CD4-positive, alpha-beta memory T cell (primary cell): ENCODE measurements at places on chromosomes 5 and 9.

GRCh38 chr9:94639999-94640376, 670 bp upstream of the FBP1 start:
- DNase-seq, result no peak

GRCh38 chr9:82191082-82191770, 202.7 kb downstream of the SPATA31D1 start:
- no peak for DNase-seq

DNA sequence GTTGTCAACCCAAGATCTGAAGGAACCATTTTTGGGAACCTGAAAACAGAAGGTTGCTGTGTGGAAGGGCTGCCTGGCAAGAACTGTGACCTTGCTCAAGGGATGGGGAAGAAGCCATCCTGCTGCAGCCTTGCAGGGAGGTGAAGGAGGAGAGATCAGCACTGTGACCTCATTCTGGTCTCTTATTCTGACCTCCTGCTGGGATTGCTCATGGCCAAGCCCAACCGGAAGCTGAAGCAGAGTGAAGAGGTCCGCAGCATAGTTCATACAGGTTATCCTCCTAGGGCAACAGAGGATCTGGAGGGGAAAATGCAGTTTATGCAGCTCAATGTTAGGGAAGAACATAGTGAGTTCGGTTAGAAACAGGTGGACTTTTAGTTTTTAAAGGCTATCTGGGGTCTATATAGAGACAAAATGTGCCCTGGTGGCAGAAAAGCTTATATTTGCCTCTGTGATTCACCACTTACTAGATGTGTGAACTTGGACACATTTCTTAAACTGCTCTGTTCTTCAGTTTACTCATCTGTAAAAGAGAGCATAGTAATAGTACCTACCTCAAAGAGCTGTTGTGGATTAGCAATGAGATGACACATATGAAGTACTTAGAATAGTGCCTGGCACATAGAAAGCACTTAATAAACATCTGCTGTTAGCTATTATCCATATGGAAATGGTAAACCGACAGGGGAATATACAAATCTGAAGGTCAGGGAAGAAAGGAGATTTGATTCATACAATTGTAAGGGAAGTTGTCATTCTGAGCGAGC, 57.9 kb upstream of the BNC2 start:
- DNase-seq, result no peak

DNA sequence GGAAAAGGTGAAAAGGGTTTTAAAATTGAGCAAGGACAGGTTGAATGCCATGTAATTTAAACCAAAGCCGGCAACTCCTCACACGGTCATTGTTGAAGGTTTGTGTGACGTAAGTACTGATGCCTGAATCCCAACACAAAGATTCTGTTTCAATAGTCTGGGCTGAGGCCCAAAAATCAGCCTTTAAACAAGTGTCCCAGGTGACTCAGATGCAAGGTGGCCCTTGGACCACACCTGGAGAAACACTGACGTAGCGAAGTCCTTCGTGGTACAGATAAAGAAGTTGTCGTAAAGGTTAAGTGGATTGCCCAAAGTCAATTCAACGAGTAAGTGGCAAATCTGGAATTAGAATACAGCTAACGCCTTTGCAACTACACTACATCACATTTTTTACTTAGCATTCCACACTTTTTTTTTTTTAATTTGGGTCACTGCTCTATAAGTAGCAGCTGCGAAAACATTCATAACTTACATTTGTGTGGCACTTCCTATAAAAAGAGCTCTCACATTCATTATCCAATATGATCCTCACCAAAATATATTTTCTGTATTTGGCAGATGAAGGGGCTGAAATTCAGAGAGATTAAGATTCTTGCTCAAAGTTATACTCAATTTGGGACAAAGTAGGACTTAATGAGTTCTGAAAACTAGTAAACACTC, 111.3 kb downstream of the LPAR1 start:
- no peak for DNase-seq

- DNase-seq, result no peak
These were observed 483.7 kb upstream of the RIOK2 start for GRCh38 chr5:97666783-97667182.

- DNase-seq, result peak; percentile 57
These were observed 10.6 kb upstream of the P4HA2 start for GRCh38 chr5:132238169-132238744.

DNA sequence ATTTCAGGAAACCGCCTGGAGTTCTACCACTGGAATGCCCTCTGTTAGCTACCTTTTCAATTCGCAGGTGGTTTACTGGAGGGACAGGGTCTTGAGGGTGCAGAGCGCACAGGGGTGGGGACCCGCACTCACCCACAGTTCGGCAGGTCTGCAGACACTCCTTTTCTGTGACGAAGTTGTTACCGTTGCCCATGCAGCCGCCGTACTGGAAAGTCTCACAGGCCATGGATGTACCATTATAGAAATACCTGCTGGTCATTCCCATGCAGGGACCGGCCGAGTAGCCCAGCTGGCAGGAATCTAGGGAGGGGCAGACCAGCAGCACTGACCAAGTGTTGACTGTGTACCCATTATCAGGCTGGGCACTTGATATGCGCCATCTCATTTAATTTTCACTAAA, 16.8 kb downstream of the AMBP start:
- no peak for DNase-seq

DNA sequence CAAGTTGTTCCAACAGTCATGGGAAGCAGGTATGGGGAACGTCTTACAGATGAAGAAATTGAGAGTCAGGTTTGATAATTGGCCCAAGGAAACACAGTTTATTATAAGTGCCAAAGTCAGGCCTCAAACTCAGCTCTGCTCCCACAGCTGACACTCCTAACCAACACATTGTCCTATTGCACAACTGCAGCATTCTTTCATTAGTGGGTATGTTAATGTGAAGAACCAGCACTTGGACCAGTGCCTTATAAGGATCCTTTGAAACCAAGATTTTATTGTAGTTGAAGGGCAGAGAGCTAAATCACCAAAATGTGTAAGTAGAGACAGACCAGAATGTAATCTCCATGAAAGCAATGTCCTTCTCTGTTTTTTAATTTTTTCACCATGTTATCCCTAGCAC, 56.1 kb downstream of the GRIA1 start:
- DNase-seq, result no peak

DNA sequence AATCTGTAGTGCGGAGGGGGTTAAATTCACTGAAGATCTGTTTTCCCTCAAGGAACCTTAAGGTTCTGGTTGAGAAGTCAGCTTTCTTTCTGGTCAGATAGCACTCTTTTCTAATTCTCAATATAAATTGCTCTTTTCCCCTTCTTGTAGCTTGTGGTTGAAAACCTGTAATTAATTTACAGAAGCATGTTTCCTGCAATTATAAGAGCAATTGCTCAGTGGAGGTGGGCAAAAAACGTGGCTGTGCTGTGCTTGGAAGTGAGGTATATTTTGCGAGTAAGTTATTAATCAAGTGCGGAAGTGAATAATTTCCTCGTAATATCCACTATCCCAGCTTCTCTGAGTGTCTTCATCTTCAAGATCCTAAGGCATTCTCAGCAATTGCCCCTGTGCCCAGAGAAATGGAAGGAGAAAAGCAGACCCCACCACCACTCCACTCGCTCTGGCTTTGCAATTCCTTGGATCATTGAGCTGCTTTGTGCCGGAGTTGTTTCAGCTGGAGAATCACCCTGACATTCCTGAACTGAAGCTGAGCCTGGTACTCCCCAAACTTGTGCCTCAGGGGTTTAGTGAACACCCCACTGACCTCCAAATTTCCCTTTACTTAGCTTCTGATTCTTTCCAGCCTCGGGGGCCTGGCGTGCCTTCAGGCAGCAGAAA, 140.6 kb downstream of the LRRC70 start:
- no peak for DNase-seq

DNA sequence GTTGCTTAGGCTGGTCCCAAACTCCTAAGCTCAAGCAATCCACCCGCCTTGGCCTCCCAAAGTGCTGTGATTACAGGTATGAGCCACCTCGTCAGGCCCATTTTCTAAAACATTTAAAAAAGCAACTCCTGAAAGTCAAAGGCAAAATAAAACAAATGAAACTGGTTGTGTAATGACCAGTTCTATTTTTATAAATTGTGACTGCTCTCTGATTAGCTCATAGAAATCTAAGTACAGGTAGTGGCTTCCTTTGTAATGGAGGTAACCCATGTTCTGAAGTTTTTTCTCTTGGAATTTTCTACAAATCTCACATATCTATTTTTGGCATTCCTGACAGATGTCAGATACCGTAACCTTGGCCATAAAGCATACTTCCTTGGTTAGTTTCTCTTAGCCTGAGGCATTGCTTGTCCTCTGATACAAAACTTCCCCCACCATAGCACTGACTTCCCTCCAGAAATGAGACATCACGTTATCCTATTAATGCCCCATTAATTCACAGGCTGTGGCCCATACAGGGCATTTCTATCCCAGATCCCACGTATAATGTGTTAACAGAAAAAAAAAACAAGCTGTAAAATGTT, 14.1 kb upstream of the AK3 start:
- DNase-seq, result no peak

DNA sequence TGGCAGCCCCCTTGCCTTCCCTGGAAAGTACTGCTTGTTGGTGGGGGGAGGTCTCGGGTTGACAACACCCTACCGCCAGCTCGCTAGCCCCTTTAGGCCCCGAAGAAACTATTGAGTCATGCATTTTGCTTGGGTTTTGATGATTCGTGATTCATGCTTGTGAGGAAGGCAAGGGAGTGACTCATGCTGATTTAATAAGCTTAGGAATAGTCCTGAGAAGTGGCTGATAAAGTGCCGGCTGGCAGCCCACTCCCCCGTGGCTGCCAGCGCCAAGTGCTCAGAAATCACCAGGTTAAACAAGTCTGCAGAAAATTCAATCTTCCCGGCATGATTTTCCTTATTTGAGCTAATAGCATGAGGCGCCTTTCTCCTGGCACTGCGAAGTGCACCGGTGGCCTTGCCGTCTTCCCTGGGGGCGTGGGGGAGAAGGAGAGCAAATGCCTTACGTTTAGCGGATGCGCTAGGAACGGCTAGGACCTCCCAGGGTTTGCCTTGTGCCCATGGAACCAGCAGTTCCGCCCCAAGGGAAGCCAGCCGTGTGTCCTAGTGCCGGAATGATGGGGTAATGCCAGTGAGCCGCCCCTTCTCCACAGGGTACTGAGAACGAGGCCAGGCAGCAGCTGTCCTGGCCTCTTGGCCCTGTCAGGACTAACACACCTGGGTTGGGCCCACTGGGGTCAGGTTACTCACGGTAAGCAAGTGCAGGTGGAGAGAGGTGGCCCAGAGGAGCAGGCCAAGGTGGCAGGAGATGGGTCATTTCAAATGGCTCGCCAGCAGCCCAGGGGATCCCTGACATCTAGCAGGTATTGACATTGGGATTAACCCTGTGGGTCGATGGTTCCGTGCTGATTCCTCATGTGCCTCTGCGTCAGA, 151.9 kb downstream of the MACROH2A1 start:
- no peak for DNase-seq

GRCh38 chr9:86983620-86984259, 36.4 kb upstream of the GAS1 start:
- no peak for DNase-seq

DNA sequence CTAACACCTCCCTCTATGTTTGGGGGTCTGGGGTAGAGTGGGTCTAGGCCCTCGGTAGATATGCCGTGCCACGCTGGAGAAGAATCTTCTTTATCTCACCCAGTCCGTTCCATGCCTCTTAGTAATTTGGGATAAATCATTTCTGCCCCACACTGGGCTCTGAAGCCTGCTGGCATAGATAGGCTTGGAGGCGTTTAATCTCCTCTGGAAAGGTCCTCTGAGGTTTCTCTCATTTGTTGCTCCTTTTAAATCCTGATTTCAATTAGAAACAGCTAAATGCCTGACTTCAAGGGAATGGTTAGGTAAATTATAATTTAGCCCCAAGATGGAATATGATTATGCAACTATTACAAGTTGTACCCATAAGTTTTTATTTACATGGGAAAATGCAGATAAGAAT, 57.8 kb upstream of the AKNA start:
- no peak for DNase-seq

DNA sequence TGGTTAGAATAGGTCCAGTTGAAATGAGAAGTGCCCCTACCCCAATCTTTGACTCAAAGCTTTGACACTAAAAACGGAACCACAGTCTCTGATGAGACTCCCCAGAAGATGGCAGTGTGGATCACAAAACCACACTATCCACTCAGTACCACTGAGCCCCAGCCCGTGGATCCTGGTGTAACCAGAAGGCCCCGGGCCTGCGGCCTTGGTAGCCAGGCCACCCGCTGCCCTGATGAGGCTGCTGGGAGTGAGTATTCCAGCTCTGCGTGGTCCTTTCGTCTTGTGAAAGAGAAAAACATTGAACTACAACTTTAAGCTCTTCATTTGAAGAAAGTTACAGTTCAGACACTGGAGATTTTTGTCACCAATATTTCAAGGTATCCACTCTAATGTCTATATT, 42.2 kb upstream of the FBP1 start:
- DNase-seq, result peak; percentile 56

DNA sequence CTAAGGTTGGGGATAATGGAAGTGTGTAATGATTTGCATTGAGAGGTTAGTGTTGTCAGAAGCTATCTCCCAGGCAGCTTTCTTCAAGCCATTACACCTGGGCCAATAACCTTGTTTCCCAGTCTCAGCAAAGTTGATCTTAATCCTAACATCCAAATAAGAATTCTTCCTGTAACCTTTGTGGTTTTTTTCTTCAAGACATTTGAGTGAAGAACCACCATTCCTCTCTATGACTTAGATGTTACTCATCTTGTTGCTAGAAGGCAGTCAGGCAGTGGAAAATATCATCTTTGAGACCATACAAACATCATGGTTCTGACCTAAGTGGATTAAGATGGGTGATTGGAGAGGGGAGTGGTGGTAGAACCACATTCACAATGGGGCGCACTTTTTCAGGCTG, 103.5 kb downstream of the NDUFAF2 start:
- no peak for DNase-seq

DNA sequence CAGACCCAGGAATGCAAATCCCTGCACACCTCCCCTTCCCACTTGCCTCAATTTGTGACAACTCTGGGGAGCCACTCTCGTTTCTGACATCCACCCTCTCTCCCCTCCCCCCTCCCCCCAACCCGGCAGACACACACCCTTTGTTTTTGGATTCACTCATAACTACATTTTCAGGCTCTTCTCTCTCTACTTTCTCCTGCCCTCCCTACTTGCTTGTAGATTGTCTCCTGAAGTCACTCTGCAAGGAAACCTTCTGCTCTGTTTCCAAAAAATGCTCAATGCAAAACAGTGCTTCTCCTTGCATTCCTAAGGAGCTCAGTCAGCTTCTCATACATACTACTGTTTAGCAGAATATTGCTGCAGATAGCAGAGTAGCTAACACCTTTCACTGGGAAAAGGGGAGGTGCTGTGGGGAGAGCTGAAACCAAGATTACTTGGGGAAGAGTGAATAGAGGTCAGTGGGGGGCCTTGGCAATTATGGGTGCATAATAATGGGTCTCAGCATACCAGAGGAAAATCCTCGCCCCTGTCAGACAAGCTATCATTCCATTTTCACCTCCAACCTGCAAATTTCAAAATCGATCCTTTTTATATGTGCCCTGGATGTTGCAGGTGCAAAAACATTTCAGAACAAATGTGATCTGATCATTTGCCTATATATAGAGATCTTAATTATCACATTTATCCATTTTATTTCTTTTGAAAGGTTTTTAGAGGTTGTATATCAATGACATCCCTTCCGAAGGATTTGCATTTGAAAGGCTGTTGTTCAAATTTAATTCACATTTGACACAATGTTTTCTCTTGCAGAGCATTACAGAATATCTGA, 1860.7 kb upstream of the WWC1 start:
- DNase-seq, result no peak

GRCh38 chr5:93055971-93056370, 525.0 kb downstream of the NR2F1-AS1 start:
- no peak for DNase-seq

- no peak for DNase-seq
These were observed 55.7 kb downstream of the ERBIN start for GRCh38 chr5:65981969-65982619.

- no peak for DNase-seq
These were observed 37.8 kb upstream of the SPDL1 start for GRCh38 chr5:169545762-169546161.
